ENCODE measurements at places on chromosomes 1 and 21. TPM values are rescaled to one million over a fixed set of nuclear protein-coding genes. Genes with fewer than 3 reads are reported as not detected.

The AMY2A gene
- not detected for total RNA-seq

The TMEM54 gene
- not detected for total RNA-seq

The CD2 gene
- total RNA-seq: 151 TPM

The ESPN gene
- 3.9 TPM for total RNA-seq

The ADORA1 gene
- not detected for total RNA-seq

The RABGGTB gene
- 199 TPM for total RNA-seq

The HSPB7 gene
- total RNA-seq: not detected

The BLACAT1 gene
- total RNA-seq: not detected

The FAM167B gene
- 0.45 TPM for total RNA-seq

The HSD11B1 gene
- 0.33 TPM for total RNA-seq

The REN gene
- total RNA-seq: not detected

The PTPRU gene
- total RNA-seq: 0.56 TPM

The OR2L3 gene
- total RNA-seq: not detected

The CLIC6 gene
- total RNA-seq: not detected

GRCh38 chr1:84236256-84236655 is 65.3 kb upstream of the SAMD13 start:
- peaks cover 41% of the 10 kb centered on the region for H3K36me3 ChIP-seq
- DNase-seq: no peak
- H3K27me3 ChIP-seq: no peaks in the 10 kb centered on the region
- H3K4me1 ChIP-seq: no peaks in the 10 kb centered on the region

DNA sequence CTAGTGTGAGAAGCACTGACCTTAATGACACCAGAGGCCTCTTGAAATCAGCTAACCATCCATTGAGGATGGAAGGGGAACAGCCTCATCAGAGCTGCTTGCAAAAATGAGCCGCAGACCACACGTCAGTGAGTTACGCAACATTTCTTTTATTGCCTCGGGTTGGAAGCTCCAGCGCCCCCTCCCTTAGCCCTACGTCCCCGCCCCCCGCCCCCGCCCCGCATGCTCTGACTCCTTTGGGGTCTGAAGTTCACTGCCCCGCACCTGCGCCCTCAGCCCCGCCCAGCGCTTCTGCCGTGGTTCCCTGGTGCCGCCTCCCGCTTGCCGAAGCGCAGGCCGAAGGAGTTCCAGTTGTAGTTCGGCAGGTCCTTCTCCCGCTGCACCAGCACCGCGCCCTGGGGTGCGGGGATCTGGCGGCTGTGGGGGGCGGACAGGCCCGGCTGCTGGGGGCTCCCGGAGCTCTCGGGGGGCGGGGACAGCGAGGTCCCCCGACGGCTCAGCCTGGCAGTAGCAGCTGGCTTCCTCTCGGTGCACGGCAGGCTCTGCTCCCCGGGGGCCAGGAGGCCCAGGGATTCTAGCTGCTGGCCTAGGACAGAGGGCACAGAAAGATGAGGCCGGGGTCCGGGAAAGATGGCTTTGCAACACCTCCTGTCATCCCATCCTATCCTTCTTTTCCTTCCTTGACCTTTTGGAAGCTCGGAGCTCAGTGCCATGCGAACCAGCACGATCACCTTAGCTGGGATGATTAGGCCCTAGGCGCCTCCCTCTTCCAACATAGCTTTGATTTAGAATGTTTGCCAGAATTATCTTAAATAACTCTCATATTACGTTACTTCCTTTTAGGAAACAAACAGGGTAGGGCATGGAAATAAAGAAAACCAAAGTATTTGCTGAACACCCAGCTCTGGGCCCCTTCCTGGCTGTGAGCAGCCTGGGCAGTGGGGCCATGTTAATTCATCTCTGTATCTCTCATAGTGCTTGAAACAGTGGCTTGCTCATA is 5.8 kb downstream of the KISS1 start:
- H3K27me3 ChIP-seq: peaks cover 21% of the 10 kb centered on the region
- no peaks in the 10 kb centered on the region for H3K36me3 ChIP-seq
- no peak overlapping the region for H3K4me3 ChIP-seq
- DNase-seq: no peak
- H3K27ac ChIP-seq: no peak overlapping the region

- H3K4me1 ChIP-seq: no peaks in the 10 kb centered on the region
- peaks cover 33% of the 10 kb centered on the region for H3K27me3 ChIP-seq
- H3K36me3 ChIP-seq: no peaks in the 10 kb centered on the region
- no peak overlapping the region for H3K4me3 ChIP-seq
- no peak for DNase-seq
Observed at GRCh38 chr21:46020581-46020980, 39.0 kb downstream of the COL6A1 start.

DNA sequence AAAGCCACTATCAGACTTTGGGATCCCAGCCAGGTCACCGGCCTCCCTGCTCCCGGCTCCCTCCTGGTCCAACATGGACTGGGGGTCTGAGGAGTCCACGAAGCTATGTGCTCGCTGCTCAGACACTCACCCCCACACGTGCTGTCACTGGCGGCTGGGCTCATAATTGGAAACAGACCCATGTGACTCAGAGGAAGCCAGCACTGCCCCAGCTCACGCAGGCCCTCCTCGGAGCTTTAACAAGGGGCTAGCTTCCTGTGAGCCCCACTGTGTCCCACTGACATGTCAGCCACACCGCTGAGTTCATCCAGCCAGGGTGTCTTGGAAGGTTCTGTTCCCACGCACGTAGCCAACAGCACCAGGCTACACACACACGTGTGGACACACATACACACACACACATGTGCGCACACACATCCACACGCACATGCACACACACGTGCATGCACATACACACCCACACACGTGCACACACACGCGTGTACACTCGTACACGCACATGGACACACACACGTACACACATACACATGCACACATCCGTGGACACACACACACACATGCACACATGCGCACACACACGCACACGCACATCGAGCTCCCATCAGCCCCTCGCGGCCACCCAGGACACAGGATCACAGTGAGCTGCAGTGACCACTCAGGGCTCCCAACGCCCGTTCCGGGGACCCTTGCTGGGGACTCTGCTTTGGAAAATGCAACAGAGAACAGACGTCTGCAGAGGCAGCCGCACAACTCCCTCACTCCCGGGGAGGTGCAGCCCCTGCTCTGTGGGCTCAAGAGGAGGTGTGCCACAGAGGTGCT is 18.4 kb upstream of the COL6A2 start:
- H3K4me3 ChIP-seq: no peak overlapping the region
- no peaks in the 10 kb centered on the region for H3K4me1 ChIP-seq
- H3K27me3 ChIP-seq: no peaks in the 10 kb centered on the region
- no peaks in the 10 kb centered on the region for H3K36me3 ChIP-seq

DNA sequence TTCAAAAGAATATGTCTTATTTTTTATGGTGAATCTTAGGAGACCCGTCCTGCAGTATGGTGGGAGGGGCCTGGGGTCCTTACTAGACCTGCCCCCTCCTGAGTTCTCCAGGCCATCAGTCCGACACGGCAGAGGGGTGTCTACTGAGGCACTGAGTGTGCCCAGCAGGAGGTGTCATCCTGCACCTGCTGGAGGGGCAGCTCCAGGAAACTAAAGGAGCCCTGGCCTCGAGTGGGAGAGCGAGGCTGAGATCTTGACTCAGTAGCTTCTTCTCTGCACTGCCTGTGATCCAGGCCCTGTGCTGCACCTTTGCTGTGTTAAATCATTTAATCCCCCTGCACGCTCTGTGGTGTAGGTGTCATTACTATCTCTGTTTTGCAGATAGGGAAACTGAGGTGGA is 587.7 kb downstream of the PTPRU start:
- H3K36me3 ChIP-seq: no peaks in the 10 kb centered on the region
- peaks cover 2% of the 10 kb centered on the region for H3K27me3 ChIP-seq
- no peak overlapping the region for H3K4me3 ChIP-seq
- H3K4me1 ChIP-seq: no peaks in the 10 kb centered on the region

- H3K4me1 ChIP-seq: no peaks in the 10 kb centered on the region
- H3K36me3 ChIP-seq: no peaks in the 10 kb centered on the region
- H3K27ac ChIP-seq: no peak overlapping the region
- H3K4me3 ChIP-seq: no peak overlapping the region
- DNase-seq: no peak
Observed at GRCh38 chr1:119361620-119362344, 6.8 kb upstream of the HAO2 start.

GRCh38 chr1:98384461-98385141 is 276.9 kb upstream of the SNX7 start:
- H3K27ac ChIP-seq: no peak overlapping the region
- DNase-seq: no peak
- H3K4me1 ChIP-seq: peaks cover 11% of the 10 kb centered on the region
- H3K4me3 ChIP-seq: no peak overlapping the region

- no peak overlapping the region for H3K27ac ChIP-seq
- no peaks in the 10 kb centered on the region for H3K4me1 ChIP-seq
- H3K36me3 ChIP-seq: peaks cover 5% of the 10 kb centered on the region
- DNase-seq: no peak
- H3K4me3 ChIP-seq: no peak overlapping the region
Observed at GRCh38 chr1:97599447-97599846, 321.4 kb downstream of the DPYD start.

GRCh38 chr1:38560457-38560856 is 299.1 kb downstream of the RRAGC start:
- no peak for DNase-seq
- peaks cover 59% of the 10 kb centered on the region for H3K4me1 ChIP-seq
- H3K27ac ChIP-seq: no peak overlapping the region
- H3K27me3 ChIP-seq: peaks cover 9% of the 10 kb centered on the region

GRCh38 chr1:32759997-32760623 is 57.0 kb downstream of the YARS1 start:
- no peaks in the 10 kb centered on the region for H3K36me3 ChIP-seq
- no peak overlapping the region for H3K4me3 ChIP-seq
- H3K27me3 ChIP-seq: no peaks in the 10 kb centered on the region
- H3K27ac ChIP-seq: no peak overlapping the region

GRCh38 chr1:36143424-36143823 is 5.9 kb downstream of the TRAPPC3 start:
- peaks cover 16% of the 10 kb centered on the region for H3K36me3 ChIP-seq
- H3K27me3 ChIP-seq: no peaks in the 10 kb centered on the region
- DNase-seq: no peak
- peaks cover 14% of the 10 kb centered on the region for H3K4me1 ChIP-seq
- no peak overlapping the region for H3K27ac ChIP-seq
- no peak overlapping the region for H3K4me3 ChIP-seq

DNA sequence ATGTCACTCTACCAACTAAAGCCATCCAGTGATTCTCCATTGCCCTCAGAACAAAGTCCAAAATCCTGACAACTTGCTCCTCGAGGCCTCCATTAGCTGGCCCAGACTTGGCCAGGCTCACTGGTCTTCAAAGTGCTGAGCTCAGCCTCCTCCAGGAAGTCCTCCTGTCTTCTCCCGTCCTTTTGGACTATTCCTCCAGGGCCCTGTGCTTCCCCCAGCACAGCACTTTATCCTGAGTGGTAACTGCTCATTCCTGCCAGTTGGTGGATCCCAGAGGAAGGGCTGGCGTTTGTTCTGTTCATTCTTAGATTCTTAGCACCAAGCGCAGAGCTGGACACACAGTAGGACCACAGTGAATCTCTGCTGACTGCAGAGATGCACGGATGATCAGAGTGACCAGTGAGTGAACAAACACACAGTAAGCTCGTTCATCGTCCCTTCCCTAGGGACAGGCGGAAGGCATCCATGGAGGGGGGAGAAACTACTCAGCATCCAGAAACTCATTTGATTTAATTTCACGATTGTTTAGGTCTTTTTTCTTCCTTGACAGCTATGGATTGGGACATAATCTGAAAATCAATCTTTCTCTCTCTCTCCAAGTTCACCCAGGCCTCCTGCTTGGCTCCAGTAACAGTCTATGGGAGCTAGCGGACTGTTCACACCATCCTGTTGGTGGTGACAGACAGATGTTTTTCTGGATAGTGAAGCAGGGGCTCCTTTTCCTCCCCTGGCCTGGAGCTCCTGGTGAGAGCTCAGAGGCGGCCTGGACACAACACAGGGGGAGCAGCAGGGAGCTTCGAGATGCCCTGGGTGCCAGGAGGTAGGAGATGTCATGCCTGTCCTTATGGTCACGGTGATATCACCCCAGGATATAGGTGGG is 180.2 kb downstream of the PTPRU start:
- H3K36me3 ChIP-seq: no peaks in the 10 kb centered on the region
- H3K4me1 ChIP-seq: no peaks in the 10 kb centered on the region
- H3K4me3 ChIP-seq: no peak overlapping the region
- DNase-seq: no peak

- peaks cover 3% of the 10 kb centered on the region for H3K27me3 ChIP-seq
- no peak overlapping the region for H3K27ac ChIP-seq
- H3K4me3 ChIP-seq: no peak overlapping the region
- H3K4me1 ChIP-seq: no peaks in the 10 kb centered on the region
- H3K36me3 ChIP-seq: no peaks in the 10 kb centered on the region
Observed at GRCh38 chr1:67889953-67890567, 56.8 kb upstream of the GNG12 start.

GRCh38 chr1:50775740-50776139 is 184.3 kb downstream of the FAF1 start:
- H3K36me3 ChIP-seq: peaks cover 14% of the 10 kb centered on the region
- no peaks in the 10 kb centered on the region for H3K4me1 ChIP-seq
- no peaks in the 10 kb centered on the region for H3K27me3 ChIP-seq

GRCh38 chr1:19436716-19437476 is 48.4 kb downstream of the CAPZB start:
- peaks cover 33% of the 10 kb centered on the region for H3K36me3 ChIP-seq
- H3K27ac ChIP-seq: peak overlapping the region; percentile 7
- H3K4me1 ChIP-seq: peaks cover 90% of the 10 kb centered on the region
- no peaks in the 10 kb centered on the region for H3K27me3 ChIP-seq
- no peak overlapping the region for H3K4me3 ChIP-seq

DNA sequence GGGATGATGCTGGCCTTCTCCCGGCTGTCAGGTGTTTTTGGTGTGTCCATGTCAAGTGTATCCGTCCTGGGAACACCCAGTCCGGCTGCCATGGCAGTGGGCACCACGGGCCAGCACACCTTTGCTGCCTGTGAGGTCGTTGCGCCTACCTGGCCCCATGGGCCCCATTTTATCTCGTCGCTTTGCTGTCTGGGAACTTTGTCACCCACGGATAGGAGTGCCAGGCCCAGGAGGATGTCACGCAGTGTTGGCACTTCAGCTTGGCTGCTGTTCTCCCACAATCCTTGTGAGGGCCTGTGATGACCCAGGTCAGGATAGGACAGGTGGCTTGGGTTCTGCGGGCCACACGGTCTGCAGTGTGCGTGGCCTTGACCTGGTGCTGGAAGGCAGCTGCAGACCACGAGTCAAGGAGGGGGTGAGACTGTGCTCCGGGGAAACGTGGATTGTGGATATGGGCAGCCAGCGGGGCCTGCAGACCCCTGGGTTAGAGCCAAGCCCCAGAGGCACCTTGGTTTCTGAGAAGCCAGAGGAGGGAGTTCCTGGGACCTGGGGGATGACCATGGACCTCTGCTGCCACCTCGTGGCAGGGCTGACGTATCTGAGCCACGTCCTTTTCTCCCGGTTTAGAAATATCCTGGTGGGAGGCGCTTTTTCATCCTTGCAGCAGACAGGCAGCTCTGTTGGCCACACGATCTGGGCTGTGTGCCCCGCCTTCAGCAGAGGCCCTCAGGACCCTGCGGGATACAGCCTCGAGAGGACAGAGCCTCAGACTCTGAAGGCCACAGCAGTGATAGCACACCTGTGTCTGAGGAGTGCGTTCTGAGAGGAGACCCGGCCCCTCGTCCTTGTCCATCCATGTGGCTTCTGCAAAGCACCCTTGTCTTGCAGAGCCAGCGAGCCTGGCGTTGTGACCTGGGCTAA is 161.1 kb upstream of the COL6A1 start:
- peak; percentile 90 for DNase-seq
- H3K4me1 ChIP-seq: peaks cover 17% of the 10 kb centered on the region
- H3K27me3 ChIP-seq: no peaks in the 10 kb centered on the region
- no peak overlapping the region for H3K4me3 ChIP-seq
- no peak overlapping the region for H3K27ac ChIP-seq

All from CD4-positive, alpha-beta T cell (primary cell).